Esophagus muscularis mucosa (tissue), 4 donors: ENCODE measurements at places on chromosomes 4 and X. TPM values are rescaled to one million over a fixed set of nuclear protein-coding genes. Genes with fewer than 3 reads are reported as not detected.

GRCh38 chrX:100449696-100450608 is 39.9 kb upstream of the PCDH19 start:
- no peaks in the 10 kb centered on the region for H3K27me3 ChIP-seq
- no peaks in the 10 kb centered on the region for H3K36me3 ChIP-seq
- H3K4me1 ChIP-seq = peaks cover 13% of the 10 kb centered on the region
- H3K4me3 ChIP-seq = no peak overlapping the region

DNA sequence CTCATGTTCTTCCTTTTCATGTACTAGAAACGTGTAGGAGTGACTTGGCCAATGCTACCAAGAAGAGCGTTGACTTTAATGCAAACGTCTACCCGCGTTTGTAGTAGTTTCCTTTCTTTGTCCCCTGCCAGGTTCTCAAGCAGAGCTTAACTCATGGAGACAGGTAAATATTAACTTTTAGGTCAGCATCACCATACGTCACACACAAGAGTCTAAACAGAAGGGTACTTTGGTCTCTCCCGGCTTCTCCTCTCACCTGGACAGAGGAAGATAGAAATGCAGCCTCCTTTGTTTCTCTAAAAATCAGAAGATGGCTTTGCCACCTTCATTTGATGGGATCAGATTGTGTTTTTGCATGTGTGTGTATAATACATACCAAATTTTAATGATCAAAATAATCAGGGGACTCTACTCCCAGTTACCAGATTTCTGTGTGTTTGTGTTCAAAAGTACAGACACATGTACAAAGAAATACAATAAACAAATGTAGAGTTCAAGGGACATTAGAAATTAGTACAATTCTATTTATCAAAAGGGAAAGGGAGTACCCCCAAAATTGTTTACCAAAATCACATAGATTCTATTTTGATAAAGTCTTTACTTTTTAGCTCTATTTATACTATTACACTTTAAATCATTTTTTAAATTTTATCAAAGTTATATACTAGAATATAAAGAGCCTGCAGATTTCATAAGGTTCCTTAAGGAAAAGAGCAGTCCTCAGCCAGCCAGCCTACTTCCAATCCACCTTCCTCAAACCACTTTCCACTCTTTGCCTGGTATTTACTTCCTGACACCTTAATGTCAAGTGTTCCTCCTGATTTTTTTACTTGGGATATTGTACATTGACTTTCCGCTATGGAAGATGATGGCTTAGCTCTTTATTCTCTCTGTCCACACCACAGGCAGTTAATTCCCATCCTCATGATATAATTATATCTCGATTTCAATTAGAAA is 195.5 kb downstream of the RELL1 start:
- no peak for DNase-seq
- no peaks in the 10 kb centered on the region for H3K36me3 ChIP-seq
- no peaks in the 10 kb centered on the region for H3K27me3 ChIP-seq
- H3K4me1 ChIP-seq = no peaks in the 10 kb centered on the region
- H3K4me3 ChIP-seq = no peak overlapping the region

GRCh38 chrX:116607776-116608175 is 145.0 kb upstream of the CT83 start:
- H3K4me1 ChIP-seq = no peaks in the 10 kb centered on the region
- H3K36me3 ChIP-seq = no peaks in the 10 kb centered on the region
- no peak overlapping the region for H3K27ac ChIP-seq
- no peak for DNase-seq
- H3K4me3 ChIP-seq = no peak overlapping the region

GRCh38 chrX:74431797-74432196 is 10.5 kb downstream of the SLC16A2 start:
- H3K27me3 ChIP-seq = no peaks in the 10 kb centered on the region
- H3K27ac ChIP-seq = no peak overlapping the region
- no peaks in the 10 kb centered on the region for H3K4me1 ChIP-seq
- no peak for DNase-seq

GRCh38 chr4:2873329-2873728 is 29.7 kb downstream of the ADD1 start:
- H3K27me3 ChIP-seq = no peaks in the 10 kb centered on the region
- DNase-seq = no peak
- H3K4me1 ChIP-seq = peaks cover 81% of the 10 kb centered on the region
- peak overlapping the region; percentile 13 for H3K27ac ChIP-seq
- H3K36me3 ChIP-seq = no peaks in the 10 kb centered on the region

DNA sequence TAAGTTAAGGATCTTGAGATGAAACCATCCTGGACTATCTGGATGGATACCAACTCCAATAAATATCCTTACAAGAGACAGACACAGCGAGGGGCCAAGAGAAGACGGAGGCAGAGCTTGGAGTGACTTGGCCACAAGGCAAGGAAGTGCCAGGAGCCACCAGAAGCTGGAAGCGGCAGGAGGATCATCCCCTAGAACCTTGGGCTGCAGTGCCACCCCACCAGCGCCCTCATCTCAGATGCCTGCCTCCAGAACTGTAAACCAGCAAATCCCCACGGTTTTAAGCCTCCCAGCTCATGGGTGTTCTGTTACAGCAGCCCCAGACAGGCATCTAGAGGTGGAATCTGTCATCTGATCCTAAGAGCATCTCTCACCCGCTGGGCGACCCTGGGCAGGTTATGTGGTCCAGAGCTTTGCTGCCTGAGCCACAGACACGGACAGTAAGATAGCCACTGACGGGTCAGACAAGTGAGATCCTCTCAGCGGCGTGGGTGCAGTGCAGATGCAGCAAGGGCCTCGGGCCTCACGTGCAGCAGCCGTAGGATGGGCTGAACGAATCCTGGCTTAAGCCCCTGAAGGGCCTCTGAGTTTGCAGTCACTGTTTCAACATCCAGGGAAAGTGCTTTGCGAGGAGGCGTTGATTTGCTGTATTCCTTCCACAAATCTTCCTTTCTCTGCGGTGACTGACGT is 25.1 kb upstream of the MXD4 start:
- no peak overlapping the region for H3K4me3 ChIP-seq
- no peaks in the 10 kb centered on the region for H3K36me3 ChIP-seq
- H3K27me3 ChIP-seq = no peaks in the 10 kb centered on the region
- DNase-seq = no peak
- no peaks in the 10 kb centered on the region for H3K4me1 ChIP-seq
- H3K27ac ChIP-seq = no peak overlapping the region

DNA sequence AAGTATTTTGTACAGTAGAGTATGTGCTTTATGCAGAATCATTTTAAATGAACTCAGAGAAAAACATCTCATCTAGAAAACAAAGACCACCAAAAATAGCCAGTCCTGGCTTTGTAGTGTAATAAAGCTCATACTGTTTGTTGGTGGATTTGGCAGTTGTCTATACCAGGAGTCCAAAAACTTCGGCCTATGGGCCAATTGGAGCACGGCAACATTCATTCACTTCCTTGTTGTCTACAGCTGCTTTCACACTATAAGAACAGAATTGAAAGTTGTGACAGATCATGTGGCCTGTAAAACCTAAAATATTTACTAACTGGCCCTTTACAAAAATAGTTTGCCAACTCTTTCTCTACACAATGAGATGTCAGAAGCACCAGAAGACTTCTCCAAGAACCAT is 5.3 kb downstream of the FBXW7 start:
- no peak for DNase-seq
- H3K4me3 ChIP-seq = no peak overlapping the region
- H3K36me3 ChIP-seq = no peaks in the 10 kb centered on the region
- no peak overlapping the region for H3K27ac ChIP-seq
- H3K4me1 ChIP-seq = peaks cover 48% of the 10 kb centered on the region

GRCh38 chrX:53319614-53320542 is 38.5 kb upstream of the IQSEC2 start:
- no peaks in the 10 kb centered on the region for H3K36me3 ChIP-seq

- H3K36me3 ChIP-seq = no peaks in the 10 kb centered on the region
- no peak overlapping the region for H3K4me3 ChIP-seq
- no peak for DNase-seq
- H3K4me1 ChIP-seq = no peaks in the 10 kb centered on the region
- no peak overlapping the region for H3K27ac ChIP-seq
These were observed 133.8 kb upstream of the ANKRD50 start for GRCh38 chr4:124846306-124846705.

DNA sequence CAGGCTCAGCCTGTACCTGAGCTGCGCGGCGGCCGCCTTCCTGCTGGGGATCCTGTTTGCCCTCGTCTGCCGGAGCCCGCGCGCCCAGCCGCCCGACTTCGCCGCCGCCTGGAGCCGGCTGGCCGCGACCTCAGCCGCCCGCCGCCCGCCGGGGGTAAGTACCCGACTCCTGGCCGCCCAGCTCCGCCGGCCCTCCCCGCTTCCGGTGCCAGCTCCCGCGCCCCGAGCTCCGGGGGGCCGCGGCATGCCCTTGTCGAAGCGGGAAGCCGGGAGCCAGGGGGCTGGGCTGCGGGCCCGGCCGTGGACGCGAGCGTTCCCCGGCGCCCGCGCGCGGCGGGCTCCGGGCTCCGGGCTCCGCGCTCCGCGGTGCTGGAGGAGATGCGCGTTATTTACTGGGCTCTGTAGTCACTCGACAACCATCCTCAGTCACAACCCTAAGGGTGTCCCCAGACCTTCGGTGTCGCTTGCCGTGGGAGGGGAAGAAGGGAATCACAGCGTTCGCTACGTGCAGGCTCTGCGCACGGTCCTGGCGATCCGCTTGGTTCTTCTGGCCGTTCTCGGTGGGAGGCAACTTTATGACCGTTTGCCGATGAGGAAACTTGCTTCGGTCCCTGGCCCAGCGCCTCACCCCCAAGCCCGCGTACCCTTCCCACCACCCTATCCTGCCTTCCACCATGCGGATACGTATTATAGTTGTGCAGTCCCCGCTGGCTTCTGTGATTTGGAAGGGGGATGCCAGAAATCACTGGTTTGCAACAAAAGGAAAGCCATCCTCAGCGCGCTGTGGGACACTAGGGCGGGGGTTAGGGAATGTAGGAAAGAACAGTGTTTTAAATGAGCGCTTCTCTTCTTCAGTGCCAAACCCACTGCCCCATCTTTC is 944 bp downstream of the SNX25 start:
- DNase-seq = no peak
- H3K27me3 ChIP-seq = no peaks in the 10 kb centered on the region
- H3K4me1 ChIP-seq = peaks cover 29% of the 10 kb centered on the region
- H3K27ac ChIP-seq = peak overlapping the region; percentile 91

- no peak overlapping the region for H3K4me3 ChIP-seq
- no peaks in the 10 kb centered on the region for H3K4me1 ChIP-seq
- H3K27ac ChIP-seq = no peak overlapping the region
- DNase-seq = no peak
- H3K27me3 ChIP-seq = no peaks in the 10 kb centered on the region
- no peaks in the 10 kb centered on the region for H3K36me3 ChIP-seq
These were observed 296.2 kb upstream of the FAT1 start for GRCh38 chr4:187019896-187020295.

The MFAP3L gene
- 9.1 TPM for total RNA-seq

The STAP1 gene
- 0.42 TPM for total RNA-seq

The ABLIM2 gene
- 8.0 TPM for total RNA-seq

The PDZD4 gene
- total RNA-seq = 48.4 TPM

The CACNA1F gene
- under 0.01 TPM for total RNA-seq

The PNPLA4 gene
- total RNA-seq = 14.1 TPM

The CA5B gene
- 4.2 TPM for total RNA-seq

The IQSEC2 gene
- 12.0 TPM for total RNA-seq

The FAT1 gene
- total RNA-seq = 145 TPM

The CT45A10 gene
- not detected for total RNA-seq

The FHIP1A gene
- total RNA-seq = 0.83 TPM

The TLR3 gene
- total RNA-seq = 4.2 TPM
